Germinal center (tissue), 1 donor: ENCODE measurements at places on chromosomes 5 and 9.

- DNase-seq = no peak
Measured at GRCh38 chr5:39427633-39428032, 2.9 kb upstream of the DAB2 start.

DNA sequence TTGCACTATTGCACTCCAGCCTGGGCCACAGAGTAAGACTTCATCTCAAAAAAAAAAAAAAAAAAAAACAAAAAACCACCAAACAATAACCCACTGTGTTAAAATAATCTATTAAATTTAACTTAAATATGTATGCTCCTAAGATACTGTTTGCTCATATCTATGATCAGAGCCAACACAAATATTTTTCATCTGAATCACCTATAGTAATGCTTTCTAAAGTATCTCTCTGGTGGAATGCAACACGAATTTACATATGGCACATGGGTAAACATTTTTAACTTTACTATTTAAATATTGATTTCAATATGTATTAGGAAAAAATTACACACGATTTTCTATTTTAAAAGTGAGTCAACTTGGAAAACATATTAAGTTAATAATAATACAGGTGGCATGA lies 196.4 kb downstream of the RFX3 start:
- DNase-seq = no peak

- DNase-seq = no peak
Measured at GRCh38 chr9:91558879-91559278, 135.2 kb upstream of the NFIL3 start.

DNA sequence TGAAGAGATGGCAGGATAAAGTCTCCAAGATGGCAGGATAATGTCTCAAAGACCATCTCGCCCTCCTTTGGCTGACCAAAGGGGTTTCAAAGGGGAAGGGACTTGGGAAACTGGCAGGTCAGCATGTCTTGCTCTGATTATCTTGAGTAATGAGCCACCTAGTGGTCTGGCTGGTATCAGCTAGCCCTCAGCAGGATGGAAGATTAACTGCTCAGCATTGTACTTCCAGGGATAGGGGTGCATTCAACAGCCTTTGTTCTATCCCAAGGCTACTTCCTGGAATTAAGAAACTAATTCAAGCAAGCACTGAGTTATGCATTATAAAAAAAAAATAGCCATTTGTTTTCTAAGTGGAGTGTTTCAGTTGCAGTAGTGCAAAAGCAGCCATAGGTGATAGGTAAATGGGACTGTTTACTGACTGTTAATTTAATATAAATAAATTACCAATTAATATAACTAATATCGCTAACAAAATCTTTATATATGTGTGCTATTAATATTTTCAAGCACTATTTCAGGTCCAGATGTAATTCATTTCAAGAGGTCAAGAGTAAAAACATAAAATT lies 555.5 kb downstream of the CDH9 start:
- no peak for DNase-seq

DNA sequence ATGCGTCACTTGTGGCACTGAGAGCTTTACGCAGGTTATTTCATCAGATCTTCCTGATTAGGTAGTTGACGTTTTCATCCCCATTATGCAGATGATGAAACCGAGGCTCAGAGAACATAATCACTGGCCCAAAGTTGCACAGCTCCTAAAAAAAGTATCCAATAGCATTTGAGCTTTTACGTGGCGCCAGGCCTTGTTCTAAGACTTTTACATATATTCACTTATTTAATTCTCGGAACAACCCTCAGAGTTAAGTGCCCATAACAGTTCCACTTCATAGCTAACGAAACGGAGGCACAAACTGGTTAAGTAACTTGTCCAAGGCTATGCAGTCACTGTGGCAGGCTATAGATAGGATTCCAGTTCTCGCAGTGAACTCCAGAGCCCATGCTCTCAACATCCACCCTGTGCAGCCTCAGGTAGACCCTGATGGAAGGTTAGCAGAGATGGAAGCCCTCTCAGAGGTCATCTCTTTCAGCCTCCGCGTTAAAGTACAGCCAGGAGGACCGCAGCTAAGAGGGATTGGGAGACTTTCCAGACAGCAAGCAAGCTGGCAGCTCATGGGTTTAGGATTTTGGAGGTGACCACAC lies 39.3 kb downstream of the AMBP start:
- no peak for DNase-seq

GRCh38 chr9:97963232-97963631 lies 19.9 kb upstream of the ANP32B start:
- DNase-seq = no peak

- DNase-seq = peak; percentile 10
Measured at GRCh38 chr9:112921549-112921948, 30.9 kb upstream of the SLC46A2 start.

- DNase-seq = peak; percentile 76
Measured at GRCh38 chr9:120583958-120584369, 4.0 kb upstream of the CDK5RAP2 start.

DNA sequence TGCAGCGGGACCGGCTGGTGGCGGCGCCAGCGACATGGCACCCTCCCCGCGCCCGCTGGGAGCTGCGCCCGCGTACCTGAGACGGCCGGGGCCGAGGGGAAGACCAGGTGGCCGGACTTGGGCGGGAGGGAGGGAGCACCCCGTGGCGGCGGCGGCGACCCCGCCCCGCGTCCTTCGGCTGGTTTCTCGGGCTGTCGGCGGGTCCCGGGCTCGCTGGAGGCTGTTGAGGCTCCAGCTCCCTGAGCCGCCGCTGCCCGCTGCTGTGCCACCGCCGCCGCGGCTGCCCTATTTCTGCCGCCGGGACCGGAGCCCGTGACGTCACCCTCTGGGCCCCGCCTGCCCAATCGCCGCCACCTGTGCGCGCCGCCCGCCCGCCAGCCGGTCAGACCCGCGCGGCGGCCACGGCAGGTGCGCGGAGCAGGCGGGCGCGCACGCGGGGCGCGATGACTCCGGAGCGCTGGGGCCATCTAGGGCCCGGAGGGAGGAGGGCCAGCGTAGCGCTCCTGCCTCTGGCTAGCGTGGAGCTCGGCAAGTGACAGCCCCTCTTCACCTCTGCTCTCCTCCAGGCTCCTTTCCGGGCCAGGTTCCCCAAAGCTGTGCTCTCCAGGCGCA lies at the start of gene FSTL4:
Gene FSTL4 (minus strand): TSS at position 293 of the 612 bp plus-strand sequence.
- DNase-seq = peak; percentile 75

- DNase-seq = no peak
Measured at GRCh38 chr9:116181853-116182610, 28.4 kb downstream of the PAPPA start.

- no peak for DNase-seq
Measured at GRCh38 chr9:98334796-98335195, 79.3 kb upstream of the TBC1D2 start.

GRCh38 chr9:113876151-113876992 lies at the start of gene ZNF618:
TSS of gene ZNF618 (plus strand) at chr9:113876309. CDS start at chr9:113876381, 72 bp downstream.
- DNase-seq = peak; percentile 54

DNA sequence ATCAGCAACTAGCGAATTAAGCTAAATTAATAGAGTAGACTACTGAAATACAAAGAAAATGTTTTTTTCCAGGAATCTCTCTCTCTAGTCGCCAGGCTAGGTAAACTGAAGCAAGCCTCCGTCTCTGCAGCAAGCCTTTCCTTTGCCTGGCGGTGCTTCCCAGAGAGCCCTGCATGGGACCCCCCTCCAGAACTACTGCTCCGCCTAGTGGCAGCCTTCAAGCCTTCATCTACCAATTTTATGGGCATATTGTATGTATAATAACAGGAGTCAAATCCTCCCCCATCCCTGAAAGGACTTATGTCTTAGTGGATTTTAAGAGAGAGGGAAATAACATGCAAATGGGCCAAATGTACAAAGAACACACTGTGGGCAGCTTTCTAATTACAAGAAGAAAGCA lies 241.9 kb downstream of the SAXO1 start:
- no peak for DNase-seq

GRCh38 chr5:77430726-77431125 lies 61.4 kb downstream of the WDR41 start:
- no peak for DNase-seq

DNA sequence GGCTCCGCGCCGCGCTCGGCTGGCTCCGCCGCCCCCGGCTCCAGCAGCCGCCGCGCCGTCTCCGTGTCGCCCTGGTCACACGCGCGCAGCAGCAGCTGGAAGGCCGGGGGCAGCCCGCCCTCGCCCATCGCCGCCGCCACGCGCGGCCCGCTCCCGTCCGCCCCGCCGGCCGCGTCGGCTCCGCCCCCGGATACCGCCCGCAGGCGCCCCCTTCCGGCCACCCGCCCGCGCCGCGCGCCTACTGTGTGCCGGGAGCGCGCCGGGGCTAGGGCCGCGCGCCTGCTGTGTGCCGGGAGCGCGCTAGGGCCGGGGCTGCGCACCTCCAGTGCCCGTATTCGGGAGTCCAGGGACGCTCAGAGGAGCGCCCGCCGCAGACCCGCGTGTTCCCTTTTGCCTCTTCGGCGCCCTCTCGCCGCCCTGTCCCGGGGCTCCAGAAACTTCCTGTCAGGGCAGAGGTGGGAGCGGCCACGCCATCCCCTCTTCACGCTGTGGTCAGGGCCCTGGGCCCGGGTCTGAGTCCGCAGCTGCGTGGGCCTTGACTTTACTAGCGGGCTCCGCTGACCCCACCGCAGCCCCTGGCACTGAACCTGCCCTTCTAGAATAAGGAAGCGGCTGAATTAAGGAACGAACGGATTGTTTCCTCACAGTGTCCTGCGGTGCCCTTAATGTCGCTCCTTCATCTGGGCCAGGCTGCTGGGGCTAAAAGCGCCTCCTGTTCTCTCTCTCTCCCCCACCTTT lies at the start of gene ANKS6:
Gene ANKS6 (minus strand): TSS at position 192 of the 738 bp plus-strand sequence. CDS start 64 bp downstream, at position 128.
- DNase-seq = peak; percentile 91

- no peak for DNase-seq
Measured at GRCh38 chr5:168931638-168932345, 352.6 kb upstream of the PANK3 start.

DNA sequence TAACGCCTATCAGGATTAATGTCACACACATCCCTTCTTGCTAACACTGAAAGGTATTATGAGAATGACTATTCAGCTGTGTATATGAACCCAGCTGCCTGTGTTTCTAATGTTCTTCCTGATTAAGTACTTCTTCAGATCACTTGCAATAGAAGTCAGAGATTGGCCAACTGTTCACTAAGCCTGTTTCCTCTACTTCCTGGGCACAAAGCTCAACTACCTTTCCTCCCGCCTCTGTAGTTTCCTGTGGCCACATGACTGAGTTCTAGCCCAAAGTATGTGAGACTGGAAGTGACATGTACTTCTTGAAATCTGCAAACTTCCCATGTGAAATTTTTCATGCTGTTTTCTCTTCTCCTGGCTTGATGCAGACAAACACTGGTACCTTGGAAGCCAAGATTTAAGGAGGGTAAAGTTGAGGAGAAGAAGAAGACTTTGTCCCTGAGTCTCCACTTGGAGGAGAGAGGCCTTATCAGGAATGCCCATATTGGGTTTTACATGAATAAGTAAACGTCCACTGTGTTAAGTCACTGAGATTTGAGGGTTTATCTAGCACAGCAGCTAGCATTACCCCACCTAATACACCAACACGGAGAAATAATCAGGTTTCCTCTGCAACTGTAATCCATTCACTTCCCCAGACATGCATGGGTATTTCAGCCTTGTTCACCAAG lies 58.6 kb downstream of the SLIT3 start:
- no peak for DNase-seq

DNA sequence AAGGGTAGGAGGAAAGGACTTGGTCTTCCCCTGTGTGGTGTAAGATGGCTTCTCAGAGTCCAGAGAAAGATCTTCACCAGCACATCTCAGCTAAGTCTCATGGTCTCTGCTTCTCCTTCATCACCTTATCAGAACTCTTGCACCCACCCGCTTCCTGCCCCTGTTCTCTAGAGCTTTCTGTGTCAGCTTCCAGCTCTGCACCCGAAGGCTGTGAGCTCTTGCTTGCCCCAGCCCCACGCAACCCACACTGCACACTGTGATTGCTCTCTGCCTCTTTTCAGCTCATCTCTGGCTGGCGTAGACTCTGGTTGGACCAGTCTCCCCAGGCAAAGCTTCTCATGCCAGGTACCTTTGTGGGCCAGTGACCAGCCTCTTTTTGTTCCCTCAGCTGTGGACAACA lies 93.2 kb upstream of the RAPGEF1 start:
- no peak for DNase-seq

- no peak for DNase-seq
Measured at GRCh38 chr5:159049844-159050315, 49.8 kb downstream of the EBF1 start.

DNA sequence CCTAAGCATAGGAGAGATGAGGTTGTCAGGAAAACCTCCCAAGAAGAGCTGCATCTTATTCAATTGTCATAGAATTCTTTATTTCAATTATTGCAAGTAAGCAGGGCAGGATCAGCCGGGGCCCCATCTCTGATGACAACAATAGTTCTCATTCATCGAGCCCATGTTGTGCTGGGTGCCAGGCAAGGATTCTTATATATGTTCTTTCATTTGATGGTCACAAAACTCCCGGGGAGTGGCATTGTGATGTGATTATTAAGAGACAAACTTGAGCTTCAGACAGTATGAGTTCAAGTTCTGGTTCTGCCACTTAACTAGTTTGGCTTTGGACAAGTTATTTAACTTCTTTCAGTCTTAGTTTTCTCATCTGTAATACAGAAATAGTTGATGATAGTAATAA lies 8.5 kb downstream of the FUBP3 start:
- no peak for DNase-seq

- DNase-seq = no peak
Measured at GRCh38 chr5:78888580-78889368, 96.3 kb downstream of the ARSB start.

- no peak for DNase-seq
Measured at GRCh38 chr5:146560205-146560812, 44.3 kb upstream of the GPR151 start.
